Esophagus muscularis mucosa (tissue), 4 donors: ENCODE measurements at places on chromosomes 13 and 19.

GRCh38 chr19:12675940-12676339 lies 5.7 kb downstream of the DHPS start:
- no peak for DNase-seq

- DNase-seq = no peak
Measured at GRCh38 chr19:10983026-10983425, 22.2 kb downstream of the SMARCA4 start.

DNA sequence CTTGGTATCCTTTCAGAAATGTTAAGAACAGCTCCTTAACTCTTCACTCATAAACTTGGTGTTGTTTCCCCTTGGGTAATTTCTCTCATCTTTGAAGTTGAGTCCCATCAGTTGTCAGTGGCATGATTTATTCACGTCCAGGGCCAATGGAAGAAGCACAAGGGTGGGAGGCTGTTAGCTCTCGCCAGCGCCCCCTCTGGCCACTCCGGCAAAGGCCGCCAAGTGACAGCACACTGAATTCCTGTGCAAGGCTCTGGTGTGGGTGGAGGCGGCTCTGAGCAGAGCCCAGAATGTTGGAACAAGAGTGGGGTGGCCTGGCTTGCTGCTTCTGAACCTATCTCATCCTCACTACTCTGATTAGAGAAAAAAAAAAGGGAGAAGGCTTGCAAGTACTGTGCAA lies 13.1 kb upstream of the MEDAG start:
- DNase-seq = no peak

DNA sequence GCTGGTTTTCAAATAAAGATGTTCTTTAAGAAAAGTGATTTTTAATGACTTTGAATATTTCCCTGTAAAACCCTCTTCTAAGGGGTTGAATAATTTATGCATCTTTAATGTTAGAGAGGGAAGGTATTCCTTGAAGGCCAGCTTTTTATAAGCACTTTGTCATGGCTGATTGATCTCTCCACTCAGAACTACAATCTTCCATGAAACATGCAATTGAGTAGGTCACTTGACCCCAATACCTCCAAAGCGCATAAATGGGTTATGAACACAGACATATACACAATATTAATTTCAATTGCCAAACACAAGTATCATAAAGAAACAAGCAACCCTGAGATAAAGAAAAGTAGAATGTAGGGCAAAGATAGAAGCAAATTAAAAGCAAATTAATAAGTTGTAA lies 359.9 kb downstream of the MTUS2 start:
- no peak for DNase-seq

GRCh38 chr13:112240076-112240475 lies 136.1 kb upstream of the SPACA7 start:
- DNase-seq = no peak

GRCh38 chr13:75554464-75554863 lies 4.9 kb downstream of the UCHL3 start:
- DNase-seq = no peak

DNA sequence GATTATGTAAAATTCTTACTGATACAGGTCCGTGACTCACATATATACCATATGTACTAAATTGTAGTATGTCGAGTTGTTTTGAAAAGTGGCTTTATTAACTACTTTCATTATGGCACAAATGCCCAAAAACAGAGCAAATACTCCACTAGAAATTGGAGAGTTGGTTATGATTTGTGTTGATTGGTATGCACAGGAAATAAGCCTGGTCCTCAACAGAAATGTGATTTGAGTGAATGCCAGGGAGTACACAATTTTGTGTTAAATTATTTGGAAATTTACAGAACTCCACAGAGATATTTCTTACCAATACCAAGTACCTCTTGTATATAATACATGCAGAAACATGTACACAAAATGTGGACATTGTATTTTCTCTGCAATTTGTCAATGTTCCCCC lies 676.7 kb downstream of the PCDH9 start:
- DNase-seq = no peak

- no peak for DNase-seq
Measured at GRCh38 chr13:104597546-104598180, 1531.4 kb upstream of the SLC10A2 start.

- no peak for DNase-seq
Measured at GRCh38 chr13:113374511-113375175, 10.7 kb upstream of the GRTP1 start.

GRCh38 chr19:45972081-45972946 lies 1.4 kb downstream of the NOVA2 start:
- DNase-seq = no peak

DNA sequence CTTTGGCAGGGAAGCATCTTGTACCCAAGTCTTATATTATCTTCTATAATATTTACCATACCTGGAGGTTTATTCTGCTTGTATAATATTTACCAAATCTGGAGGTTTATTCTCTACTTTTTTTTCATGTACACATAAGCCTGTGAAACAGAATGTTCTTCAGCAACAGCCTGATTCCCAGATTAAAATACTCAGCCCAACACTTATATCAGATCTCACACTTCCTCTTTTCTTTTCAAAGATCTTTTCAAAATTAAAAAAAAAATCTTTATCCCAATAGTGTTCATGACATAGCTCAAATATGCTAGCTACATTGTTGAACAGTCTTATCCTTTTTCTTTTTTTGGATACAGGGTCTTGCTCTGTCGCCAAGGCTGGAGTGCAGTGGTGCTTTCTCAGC lies 300.7 kb downstream of the LMO7 start:
- DNase-seq = no peak

GRCh38 chr19:13841962-13842290 lies 35.0 kb upstream of the NANOS3 start:
- no peak for DNase-seq

- no peak for DNase-seq
Measured at GRCh38 chr13:33284031-33284430, 1.5 kb downstream of the STARD13 start.

- no peak for DNase-seq
Measured at GRCh38 chr13:112719556-112719955, 29.7 kb downstream of the ATP11A start.

DNA sequence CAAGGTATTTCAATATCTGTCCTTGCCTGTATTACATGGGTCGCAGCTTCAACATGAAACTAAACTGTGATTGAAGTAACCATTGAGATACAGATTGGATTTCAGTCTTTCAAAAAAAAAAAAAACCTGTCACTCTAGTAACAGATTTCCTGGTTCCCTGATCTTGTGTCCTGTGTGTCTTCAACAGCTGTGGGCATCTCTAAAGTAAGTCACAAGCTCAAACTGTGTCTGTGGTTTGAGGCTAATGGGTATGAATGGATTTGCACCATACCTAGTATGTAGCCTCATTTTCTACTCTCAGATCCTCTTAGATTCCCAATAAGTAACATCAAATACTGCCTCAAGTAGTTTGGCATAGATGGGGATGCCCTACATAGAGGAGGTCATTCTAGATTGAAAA lies 300.1 kb downstream of the COG6 start:
- DNase-seq = no peak

DNA sequence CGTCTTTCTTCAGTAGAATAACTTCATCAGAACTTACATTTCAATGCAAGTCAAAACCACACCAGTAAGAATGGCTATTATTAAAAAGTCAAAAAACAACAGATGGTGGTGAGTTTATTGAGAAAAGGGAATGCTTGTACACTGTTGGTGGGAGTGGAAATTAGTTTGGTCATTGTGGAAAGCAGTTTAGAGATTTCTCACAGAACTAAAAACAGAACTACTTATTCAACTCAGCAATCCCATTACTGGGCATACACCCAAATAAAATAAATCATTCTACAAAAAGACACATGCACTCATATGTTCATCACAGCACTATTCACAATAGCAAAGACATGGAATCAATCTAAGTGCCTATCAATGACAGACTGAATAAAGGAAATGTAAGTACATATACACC lies 231.2 kb downstream of the NHLRC3 start:
- DNase-seq = no peak

DNA sequence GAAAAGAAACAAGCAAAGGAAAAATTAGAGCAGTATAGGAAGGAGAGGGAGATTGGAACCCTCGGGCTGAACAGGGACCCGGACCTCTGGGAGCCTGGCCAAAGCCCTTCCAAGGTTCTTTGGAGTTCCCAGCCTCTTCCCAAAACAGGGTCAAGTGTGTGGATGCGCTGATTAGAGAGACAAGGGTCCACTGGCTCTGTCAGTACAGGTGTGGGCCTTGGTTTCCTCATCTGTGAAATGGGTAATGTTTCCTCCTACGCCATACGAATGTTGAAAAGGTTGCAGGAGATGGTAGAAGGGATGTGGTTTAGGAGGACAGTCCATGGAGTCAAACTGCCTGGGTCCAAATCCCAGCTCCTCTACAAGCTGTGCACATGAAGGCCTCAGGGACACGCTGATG lies 2.1 kb upstream of the SYCN start:
- no peak for DNase-seq

GRCh38 chr19:3338541-3339181 lies 27.7 kb upstream of the NFIC start:
- DNase-seq = no peak

DNA sequence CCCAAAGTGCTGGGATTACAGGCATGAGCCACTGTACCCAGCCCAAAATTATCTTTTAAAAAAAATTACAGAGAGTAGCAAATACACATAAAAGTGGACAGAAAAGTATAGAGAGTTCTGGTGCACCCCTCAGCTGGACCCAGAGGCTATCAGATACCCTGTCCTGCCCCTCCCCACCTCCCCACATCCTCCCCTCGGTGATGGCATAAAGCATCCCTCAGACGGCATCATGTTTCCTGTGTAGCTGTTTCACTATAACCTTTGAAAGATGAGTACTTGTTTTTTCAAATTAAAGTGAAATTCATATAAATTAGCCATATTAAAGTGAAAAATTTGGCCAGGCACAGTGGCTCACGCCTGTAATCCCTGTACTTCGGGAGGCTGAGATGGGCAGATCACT lies 20.1 kb downstream of the SLC27A1 start:
- no peak for DNase-seq

DNA sequence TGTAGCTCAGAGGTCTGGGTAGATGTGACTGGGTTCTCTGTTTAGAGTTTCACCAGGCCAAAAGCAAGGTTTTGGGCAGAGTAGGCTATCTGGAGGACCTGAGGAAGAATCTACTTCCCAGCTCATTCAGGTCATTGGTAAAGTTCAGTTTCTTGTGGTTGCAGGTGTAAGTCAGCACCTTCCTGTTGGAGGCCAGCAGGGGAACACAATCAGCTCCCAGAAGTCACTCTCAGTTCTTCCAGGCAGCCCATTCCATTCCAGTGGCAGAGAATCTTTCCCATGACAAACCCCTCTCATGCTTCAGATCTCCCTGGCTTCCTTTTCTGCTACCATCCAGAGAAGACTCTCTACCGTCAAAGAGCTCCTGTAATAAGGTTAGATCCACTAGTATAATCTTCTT lies 176.2 kb upstream of the UFM1 start:
- DNase-seq = no peak

DNA sequence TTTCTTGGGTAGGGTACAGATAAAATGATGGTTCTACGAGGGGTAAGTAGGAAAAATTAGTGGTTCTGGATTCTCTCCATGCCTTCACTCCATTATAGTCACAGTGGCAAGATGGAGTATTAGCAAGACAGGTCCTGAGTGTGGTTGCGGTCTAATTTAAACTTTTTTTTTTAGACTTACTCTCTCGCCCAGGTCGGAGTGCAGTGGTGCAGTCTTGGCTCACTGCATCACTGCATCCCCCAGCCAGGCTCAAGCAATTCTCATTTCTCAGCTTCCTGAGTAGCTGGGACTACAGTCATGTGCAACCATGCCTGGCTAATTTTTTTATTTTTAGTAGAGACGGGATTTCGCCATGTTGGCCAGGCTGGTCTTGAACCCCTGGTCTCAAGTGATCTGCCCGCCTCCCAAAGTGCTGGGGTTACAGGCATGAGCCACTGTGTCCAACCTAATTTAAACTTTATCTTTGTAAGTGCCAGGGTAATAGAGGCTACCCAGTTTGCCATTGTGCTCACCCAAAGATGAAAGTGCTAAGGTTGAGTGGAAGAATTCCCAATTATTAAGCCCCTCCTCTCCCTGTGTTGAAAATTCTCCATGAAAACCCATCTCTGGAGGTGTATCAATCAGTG lies 135.6 kb downstream of the TM9SF2 start:
- no peak for DNase-seq

DNA sequence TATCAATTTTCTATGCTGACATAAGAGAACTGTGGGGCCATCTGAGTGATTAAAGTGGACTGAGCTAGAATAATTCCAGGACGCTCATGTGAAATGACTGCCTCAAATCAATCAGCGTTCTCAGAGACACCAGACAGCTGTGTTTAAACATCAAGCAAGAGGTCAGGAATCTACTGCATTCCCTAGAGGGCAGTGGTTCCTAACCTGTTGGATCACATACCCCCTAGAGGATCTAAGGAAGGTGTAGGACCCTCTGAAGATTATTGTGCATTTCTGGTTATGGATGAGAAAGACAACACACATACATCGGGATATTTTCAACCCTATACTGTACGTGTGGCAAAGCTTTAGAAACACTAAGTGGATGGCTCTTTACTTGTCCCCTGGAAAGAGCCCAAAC lies 51.8 kb upstream of the FREM2 start:
- no peak for DNase-seq

DNA sequence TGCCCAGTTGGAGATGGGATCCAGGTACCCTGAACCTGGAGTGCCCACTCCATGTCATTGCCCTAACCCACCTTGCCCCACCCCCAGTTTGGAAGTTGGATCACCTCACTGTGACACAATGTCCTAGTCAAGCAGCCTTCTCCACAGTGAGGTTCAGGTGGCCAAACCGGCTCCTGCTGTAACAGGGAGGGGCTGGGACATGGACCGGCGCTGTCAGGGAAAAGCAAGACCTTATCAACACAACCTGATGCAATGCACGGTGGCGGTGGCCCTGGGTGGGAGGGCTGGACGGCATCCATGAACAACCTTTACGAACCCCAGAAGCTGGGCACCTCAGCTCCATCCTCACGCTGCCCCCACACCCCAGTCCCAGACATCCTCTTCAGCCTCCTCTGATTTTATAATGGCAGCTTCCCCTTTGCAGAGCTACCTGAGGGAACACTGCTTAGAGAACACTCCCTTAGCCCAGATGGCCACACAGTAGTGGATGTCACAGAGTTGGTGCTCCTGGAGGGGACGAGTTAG lies 1.6 kb upstream of the KRTDAP start:
- DNase-seq = no peak
